COR-L47 (cell line): ENCODE measurements at places on chromosomes 12 and 14.

DNA sequence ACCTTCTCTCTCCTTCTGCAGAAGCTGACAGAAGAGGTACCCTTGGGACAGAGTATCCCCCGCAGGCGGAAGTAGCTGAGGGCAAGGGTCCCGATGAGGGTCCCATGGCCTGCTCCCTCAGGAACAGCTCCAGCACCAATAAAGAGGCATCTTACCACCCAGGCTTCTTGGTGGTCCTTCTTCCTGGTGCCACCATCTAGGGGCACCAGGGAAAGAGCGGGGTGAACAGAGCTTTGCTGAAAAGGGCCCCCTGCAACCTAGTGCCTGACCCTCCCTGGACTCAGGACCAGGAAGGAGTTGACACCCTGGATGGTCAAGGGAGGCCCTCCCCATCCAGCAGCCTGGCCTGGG is 591 bp upstream of the IRF9 start:
- DNase-seq: no peak

GRCh38 chr12:65534238-65534841 is 255.9 kb downstream of the MSRB3 start:
- no peak for DNase-seq

DNA sequence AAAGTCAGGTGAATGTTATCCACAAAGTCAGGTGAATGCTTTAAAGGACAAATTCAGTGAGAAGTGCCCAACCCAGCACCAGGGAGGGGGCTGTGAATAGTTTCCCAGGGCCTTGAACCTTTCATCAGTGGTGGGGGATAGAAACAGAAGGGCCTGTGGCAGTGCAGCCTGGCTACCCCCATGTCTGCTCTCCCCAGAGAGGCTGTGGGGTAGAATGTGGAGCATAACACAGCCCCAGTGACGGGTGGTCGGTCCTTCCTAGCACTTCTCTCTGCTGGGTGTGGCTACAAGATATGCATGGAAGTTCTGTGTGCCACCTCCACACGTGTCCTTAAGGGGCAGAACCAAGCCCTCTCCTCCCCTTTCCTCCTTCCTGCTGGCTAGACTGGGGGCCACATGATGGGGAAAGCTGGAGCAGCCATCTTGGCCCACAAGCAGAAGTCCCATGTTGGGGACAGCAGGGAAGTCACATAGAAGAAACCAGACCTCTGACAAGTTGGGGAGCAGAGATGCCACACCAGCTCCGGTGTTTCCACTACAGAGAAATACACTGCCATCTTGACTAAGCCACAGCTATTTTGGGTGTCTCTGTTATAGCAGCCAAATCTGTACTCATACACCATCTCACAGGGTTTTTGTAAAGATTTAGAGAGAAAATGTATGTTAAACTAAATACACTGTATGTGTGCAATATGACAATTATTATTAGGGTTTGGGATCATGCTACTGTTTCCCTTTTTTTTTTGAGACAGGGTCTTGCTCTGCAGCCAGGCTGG is 17.0 kb downstream of the RITA1 start:
- no peak for DNase-seq

DNA sequence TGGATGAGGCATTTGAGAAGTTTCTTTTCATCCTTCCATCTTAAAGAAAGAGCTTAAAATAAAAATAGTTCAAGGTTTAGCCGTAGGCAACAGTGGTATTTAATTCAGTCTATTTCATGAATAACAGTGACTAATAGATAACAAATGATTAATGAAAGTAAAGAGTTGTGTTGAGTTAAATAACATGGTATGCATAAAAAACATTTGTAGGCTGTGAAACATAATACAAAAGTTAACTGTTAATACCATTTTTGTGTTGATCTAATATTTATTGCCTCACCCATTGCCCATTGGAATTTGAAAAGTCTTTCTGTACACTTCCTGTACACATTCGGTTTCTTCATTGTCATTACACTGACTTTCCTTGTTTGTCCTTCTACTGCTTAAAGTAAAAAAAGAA is 108.6 kb upstream of the PDE3A start:
- no peak for DNase-seq

GRCh38 chr14:103512701-103513611 is 9.7 kb downstream of the CKB start:
- DNase-seq: peak; percentile 93
